ENCODE measurements at places on chromosomes 11 and 22.

GRCh38 chr11:119110439-119110838, 3.3 kb downstream of the C2CD2L start:
- no peak for DNase-seq

DNA sequence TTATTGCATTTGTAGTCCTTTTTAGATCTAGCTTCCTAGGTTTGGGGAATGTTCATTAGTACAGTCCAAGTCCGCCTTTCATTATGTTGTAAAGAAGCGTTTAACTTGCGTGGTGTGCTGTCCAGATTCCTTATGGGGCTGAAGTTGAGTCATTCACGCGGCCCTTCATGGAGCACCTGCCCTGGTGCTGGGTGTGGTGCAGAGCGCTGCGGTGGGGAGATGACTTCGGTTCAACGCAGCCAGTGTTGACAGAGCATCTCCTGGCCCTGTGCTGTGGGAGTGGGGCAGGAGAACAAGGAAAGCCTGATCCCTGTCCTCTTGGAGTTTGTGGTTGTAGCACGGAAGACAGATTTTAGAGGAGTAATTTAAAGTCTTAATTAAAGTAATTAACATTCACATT, 152.0 kb downstream of the TBC1D22A start:
- DNase-seq, result no peak

- DNase-seq, result no peak
These were observed 37.0 kb upstream of the ALX4 start for GRCh38 chr11:44346983-44347382.

GRCh38 chr11:74025467-74026166, 16.7 kb upstream of the UCP3 start:
- DNase-seq, result no peak

- no peak for DNase-seq
These were observed 837 bp upstream of the PLAAT5 start for GRCh38 chr11:63491636-63492372.

GRCh38 chr11:134242376-134242775, 10.8 kb downstream of the THYN1 start:
- no peak for DNase-seq

DNA sequence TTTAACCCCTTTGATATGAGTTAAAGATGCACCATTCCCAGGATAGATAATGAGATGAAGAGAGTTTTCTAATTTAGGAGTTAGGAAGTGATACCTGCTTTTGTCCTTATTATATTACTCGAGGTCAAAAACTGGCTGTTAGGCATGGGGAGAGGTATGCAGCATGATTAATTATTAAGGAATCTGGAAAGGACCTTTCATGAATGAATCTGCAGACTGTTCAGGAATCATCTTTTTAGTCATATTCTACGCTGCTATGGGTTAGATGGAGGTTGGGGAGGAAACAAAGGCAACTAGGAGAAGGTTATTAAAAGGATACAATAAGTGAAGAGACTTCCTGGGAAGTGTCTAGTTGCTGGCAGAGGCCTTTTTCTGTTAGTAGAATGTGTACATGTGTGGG, 492.4 kb upstream of the CCDC90B start:
- DNase-seq, result no peak
